ENCODE measurements at places on chromosomes 2 and 18. TPM values are rescaled to one million over a fixed set of nuclear protein-coding genes. Genes with fewer than 3 reads are reported as not detected.

Gene C2orf81
- 4.6 TPM for total RNA-seq

DNA sequence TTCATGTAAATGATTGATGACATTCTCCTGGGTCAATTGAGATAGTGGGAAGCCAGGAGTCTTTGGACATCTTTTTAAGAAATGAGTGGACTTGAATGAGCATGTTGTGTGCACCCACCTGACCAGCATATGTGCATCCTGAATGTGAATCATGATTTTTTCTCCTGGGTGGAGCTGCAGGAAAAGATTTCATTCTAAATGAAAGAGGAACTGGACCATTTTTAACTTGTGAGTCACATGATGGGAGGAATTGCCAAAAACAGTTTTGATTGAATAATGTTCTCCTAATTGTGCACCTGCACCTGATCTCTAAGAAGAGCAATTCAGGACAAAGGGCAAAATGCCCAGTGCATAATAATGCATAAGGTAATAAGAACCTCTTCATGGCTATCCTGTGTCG is 32.3 kb downstream of the COPS8 start:
- H3K4me3 ChIP-seq, result no peak overlapping the region
- DNase-seq, result no peak
- no peaks in the 10 kb centered on the region for H3K36me3 ChIP-seq

GRCh38 chr2:1572638-1573037 is 159.4 kb downstream of the TPO start:
- no peak overlapping the region for H3K27ac ChIP-seq
- no peak overlapping the region for H3K4me3 ChIP-seq
- H3K4me1 ChIP-seq, result no peaks in the 10 kb centered on the region
- no peaks in the 10 kb centered on the region for H3K36me3 ChIP-seq

DNA sequence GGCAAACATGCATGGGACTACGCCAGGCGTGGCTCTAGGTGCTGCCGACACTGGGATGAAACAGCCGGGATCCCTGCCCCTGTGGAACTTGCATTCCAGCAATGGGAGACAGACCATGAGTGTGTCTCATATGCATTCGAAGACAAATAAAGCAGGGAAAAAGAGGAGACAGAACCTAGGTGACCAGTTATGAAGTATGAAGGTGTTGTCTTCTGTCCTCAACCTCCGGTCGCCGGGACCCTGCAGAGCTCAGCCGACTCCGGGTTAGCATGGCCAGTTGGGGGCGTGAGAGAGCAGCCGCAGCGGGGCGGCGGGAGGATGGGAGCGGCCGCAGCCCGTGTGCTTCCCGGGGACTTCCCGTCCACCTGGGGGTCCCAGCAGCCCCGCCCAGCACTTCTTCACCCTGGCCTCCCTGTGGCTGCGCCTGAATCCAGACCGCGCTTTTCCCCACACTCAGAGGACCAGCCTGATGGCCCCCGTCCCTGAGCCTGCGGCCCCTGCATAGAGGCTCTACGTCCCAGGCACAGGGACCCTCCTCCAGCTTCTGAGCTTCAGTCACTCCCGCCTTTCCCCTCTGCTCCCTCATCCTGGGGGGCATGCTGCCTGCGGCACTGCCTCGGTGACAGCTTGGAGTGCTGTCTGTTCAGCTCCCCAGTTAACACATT is 11.4 kb downstream of the ID2 start:
- H3K4me1 ChIP-seq, result no peaks in the 10 kb centered on the region
- no peaks in the 10 kb centered on the region for H3K36me3 ChIP-seq
- peak; percentile 78 for DNase-seq
- no peak overlapping the region for H3K27ac ChIP-seq
- no peaks in the 10 kb centered on the region for H3K27me3 ChIP-seq
- H3K4me3 ChIP-seq, result peak overlapping the region; percentile 50

- H3K36me3 ChIP-seq, result peaks cover 10% of the 10 kb centered on the region
- no peak overlapping the region for H3K27ac ChIP-seq
- peaks cover 4% of the 10 kb centered on the region for H3K4me1 ChIP-seq
- no peaks in the 10 kb centered on the region for H3K27me3 ChIP-seq
Observed at GRCh38 chr18:49111191-49111988, 160.6 kb upstream of the SMAD7 start.

- no peak overlapping the region for H3K27ac ChIP-seq
- no peaks in the 10 kb centered on the region for H3K4me1 ChIP-seq
- no peak overlapping the region for H3K4me3 ChIP-seq
- DNase-seq, result no peak
- no peaks in the 10 kb centered on the region for H3K27me3 ChIP-seq
- H3K36me3 ChIP-seq, result no peaks in the 10 kb centered on the region
Observed at GRCh38 chr2:170141865-170142264, 36.1 kb upstream of the MYO3B start.

DNA sequence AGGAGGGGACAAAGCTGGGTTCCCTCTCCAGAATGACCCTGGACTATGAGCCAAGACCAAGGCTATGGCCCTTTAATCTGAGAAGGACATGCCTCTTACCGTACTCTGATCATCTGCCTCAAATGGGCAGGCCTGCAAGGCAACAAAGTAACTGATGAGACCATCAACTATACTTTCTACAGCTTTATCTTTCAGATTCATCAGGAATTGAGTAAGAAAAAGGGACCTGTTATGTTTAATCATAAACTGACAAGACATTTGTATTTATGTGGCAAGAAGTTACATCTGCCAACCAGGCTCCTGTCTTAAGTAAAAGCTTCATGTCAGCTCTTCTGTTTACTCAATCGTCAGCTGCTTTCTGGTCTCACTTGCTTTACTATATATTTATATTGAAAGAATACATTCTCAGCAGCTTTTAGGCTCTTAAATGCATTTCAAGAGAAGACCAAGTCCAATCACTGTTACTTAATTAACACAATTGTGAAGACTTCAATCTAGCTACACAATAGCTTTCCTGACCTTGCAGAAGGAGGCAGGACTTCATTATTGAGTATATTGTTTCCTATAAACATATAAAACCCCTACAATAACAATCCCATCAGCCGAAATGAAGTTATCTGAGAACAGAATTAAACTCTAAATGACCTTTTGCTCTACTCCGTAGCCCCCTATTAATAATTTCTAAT is 163.8 kb downstream of the ETAA1 start:
- H3K36me3 ChIP-seq, result no peaks in the 10 kb centered on the region
- no peak for DNase-seq
- no peak overlapping the region for H3K27ac ChIP-seq
- no peaks in the 10 kb centered on the region for H3K4me1 ChIP-seq
- H3K27me3 ChIP-seq, result no peaks in the 10 kb centered on the region
- no peak overlapping the region for H3K4me3 ChIP-seq

Measured in GM23338 (cell line).